ENCODE measurements at places on chromosomes 11 and 22.

- no peak for DNase-seq
These were observed 44.1 kb upstream of the E2F8 start for GRCh38 chr11:19284881-19285280.

- DNase-seq = peak; percentile 10
These were observed 15.9 kb upstream of the POU2AF2 start for GRCh38 chr11:111229604-111230003.

DNA sequence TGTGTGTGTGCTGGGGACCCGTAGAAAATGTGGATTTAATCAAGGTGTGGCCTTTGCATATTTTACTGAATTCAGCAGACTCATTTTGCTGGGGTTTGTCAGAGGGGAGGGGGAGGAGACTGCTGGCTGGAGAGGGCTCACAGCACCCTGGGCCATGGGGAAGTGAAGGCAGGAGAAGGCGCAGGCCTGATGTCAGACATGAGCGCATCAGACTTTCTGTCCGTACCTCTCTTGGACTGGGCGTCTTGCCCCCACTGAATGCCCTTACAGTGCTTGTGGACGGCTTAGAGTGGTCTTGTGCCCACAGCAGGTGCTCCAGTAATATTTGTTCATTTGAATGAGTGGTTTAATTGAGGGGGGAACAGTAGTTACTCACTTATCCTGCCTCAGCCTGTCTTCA, 75.2 kb downstream of the TEAD1 start:
- no peak for DNase-seq

DNA sequence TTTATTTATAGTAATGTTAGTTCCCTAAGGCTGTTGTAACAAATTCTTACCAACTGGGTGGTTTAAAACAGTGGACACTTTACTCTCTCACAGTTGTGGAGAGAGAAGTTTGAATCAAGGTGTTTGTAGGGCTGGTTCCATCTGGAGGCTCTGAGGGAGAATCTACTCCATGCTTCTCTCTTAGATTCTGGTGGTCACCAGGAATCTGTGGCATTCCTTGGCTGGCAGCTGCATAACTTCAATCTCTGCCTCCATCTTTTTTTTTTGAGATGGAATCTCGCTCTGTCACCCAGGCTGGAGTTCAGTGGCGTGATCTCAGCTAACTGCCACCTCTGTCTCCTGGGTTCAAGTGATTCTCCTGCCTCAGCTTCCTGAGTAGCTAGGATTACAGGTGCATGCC, 46.3 kb downstream of the LDLRAD3 start:
- no peak for DNase-seq

GRCh38 chr22:43811777-43812148, 342 bp downstream of the EFCAB6 start:
- peak; percentile 45 for DNase-seq

- DNase-seq = no peak
These were observed 9.3 kb downstream of the NUP50 start for GRCh38 chr22:45172881-45173585.

GRCh38 chr11:94145431-94145830, 16.8 kb downstream of the PANX1 start:
- no peak for DNase-seq

DNA sequence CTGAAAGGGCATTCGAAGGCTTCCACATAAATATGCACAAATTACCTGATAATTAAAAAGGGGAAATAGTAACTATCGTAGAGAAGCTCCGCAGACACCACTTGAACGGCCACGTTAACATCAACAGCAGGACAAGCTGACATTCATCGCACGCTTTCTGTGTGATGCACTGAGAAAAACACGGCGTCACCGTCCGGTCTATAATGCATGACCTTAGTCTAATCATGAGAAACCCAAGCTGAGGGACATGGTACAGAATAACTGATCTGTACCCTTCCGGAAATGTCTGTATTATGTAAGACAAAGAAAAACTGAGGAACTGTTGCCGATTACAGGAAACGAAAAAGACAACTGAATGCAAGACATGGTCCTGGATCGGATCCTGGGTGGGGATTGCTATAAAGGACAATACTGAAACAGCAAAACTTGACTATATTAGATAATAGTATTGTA, 678 bp upstream of the RANGAP1 start:
- DNase-seq = peak; percentile 79

DNA sequence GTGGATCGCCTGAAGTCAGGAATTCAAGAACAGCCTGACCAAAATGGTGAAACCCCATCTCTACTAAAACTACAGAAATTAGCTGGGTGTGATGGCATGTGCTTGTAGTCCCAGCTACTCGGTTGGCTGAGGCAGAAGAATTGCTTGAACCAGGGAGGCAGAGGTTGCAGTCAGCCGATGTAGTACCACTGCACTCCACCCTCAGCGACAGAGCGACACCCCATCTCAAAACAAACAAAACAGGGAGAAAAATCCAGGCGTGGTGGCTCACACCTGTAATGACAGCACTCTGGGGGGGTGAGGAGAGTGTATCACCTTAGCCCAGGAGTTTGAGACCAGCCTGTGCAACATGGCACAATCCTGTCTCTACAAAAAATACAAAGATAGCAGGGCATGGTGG, 802.3 kb upstream of the ARHGAP42 start:
- DNase-seq = no peak

DNA sequence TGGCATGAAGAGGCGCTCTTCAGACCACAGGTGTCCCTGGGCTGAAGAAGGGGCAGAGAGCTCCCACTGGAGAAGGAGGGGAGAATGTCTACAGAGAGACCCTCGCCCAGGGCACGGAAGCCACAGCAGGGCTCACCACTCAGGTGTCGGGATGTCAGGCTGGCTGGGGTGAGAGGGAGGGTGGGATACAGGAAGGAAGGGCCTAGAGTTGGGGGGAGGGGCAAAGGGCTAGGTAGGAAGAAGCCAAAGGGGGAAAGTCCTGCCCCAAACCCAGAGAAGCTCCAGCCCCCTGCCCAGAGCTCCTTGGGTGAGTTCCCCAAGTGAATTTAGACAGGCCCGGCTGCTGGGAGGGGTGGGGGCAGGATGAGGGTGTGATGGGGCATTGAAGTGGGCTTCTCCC, 232.0 kb downstream of the CEP164 start:
- no peak for DNase-seq

All from inflammatory macrophage treated with lipopolysaccharide for 1 hour (primary cell).